ENCODE measurements at places on chromosomes 6 and 20.

- no peak for DNase-seq
Measured at GRCh38 chr20:51121901-51122412, 99.0 kb upstream of the KCNG1 start.

- peak; percentile 37 for DNase-seq
Measured at GRCh38 chr6:35298625-35299140, 1.1 kb downstream of the DEF6 start.

- no peak for DNase-seq
Measured at GRCh38 chr6:116035616-116036015, 25.1 kb downstream of the FRK start.

GRCh38 chr6:101595276-101595675 lies 201.8 kb downstream of the GRIK2 start:
- DNase-seq = no peak
